Activated T-helper 17 cell treated with anti-CD3 and anti-CD28 coated beads, Interleukin-2, amount 50 U/mL, for 72 hours (primary cell): ENCODE measurements at places on chromosomes 2 and 18.

DNA sequence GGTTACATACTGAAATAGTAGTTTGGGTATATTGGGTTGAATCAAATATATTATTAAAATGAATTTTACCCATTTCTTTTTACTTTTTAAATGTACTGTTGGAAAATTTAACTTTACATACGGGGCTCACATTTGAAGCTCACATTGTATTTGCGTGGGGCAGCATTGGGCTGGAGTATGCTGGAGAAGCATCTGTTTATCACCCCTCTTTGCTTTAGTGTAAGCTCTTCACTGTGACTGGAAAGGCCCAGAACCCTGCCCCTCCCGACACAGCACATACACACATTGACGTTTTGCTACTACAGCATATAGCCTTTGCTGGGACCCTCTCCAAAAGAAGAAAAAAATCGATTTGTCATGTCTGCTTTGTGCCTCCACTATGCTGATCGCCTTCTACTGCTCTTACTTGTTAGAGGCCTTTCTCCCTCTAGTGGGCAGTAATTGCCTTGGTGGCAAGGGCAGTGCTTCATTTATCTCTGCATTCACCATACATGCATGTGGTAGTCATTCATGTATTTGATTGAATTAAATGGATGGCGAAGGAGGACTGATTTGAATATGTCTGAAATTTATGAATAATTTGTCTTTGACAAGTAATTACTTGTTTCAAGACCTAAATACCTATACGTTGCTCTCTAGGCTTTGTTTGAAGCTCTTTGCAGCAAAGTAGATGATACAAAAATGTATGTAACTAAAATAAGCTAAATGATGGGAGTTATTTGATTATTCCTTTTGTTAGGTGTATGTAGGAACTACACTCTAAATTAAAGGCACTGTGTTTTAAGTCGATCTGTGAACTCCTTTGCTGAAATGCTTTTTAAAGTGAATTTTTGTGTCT is 37.4 kb downstream of the VAPA start:
- H3K4me1 ChIP-seq: no peaks in the 10 kb centered on the region
- H3K36me3 ChIP-seq: peaks cover 99% of the 10 kb centered on the region

DNA sequence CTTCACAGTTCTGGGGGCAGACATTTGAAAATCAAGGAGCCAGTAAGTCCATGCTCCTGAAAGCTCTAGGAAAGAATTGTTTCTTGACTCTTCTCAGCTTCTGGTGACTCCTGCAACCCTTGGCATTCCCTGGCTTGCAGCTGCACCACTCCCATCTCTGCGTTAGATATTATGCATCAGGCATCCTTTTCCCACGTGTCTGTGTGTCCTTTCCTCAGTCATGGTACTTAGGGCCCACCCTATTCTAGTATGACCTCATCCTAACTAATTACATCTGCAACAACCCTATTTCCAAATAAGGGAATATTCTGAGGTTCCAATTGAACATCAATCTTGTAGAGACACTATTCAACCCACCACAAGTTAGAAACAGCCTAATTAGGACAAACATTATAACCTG is 931.7 kb upstream of the CHAC2 start:
- H3K4me3 ChIP-seq: no peak overlapping the region
- no peaks in the 10 kb centered on the region for H3K27me3 ChIP-seq
- no peak overlapping the region for H3K27ac ChIP-seq
- no peak for ATAC-seq

GRCh38 chr2:176390276-176391147 is 121.3 kb downstream of the MTX2 start:
- no peaks in the 10 kb centered on the region for H3K4me1 ChIP-seq
- H3K27ac ChIP-seq: no peak overlapping the region
- peaks cover 29% of the 10 kb centered on the region for H3K27me3 ChIP-seq
- no peak for ATAC-seq
- H3K4me3 ChIP-seq: no peak overlapping the region
- H3K36me3 ChIP-seq: no peaks in the 10 kb centered on the region

DNA sequence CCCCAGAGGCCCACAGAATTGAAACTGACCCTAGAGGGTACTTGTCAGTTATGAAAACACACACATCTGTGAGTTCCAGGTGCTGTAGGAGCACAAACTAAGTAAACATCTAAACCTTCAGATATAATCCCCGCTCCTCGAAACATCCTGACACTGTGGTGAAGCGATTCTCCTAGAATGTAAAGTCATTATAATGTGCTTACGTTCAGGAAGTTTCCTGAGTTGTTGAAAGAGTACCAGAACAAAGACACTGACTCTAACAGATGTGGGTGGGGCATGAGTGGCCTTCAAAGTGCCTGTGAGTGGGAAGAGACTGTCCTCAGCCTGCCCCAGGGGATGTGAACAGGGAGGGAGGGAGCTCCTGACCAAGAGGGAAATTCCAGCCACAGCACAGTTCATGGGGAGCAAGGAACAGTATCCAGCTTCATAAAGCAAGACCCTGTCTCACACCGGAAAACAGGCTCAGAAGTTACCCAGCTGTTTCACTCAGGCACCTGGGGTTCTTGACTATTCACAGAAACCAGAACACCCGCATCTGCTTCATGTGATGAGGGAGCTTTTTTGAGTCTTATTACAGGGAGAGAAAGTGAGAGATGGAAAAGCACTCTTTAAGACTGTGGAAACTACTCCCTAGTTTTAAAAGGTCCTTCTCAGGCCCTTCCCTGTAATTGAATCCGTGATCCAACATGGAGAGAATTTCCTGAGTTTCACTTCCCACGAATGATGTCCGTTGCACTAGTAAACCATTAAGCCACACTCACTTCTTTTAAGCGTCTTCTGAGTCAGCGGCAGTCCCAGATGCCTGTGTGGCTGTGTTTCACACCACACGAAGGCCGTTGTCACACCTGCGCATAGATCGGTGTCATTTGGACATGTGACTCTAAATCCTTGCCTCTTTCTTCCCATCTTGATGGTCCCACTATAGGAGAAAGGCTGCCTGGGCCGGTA is 88.6 kb upstream of the EML6 start:
- H3K4me3 ChIP-seq: peak overlapping the region; percentile 76
- peak overlapping the region; percentile 90 for H3K27ac ChIP-seq
- peaks cover 85% of the 10 kb centered on the region for H3K36me3 ChIP-seq
- peaks cover 18% of the 10 kb centered on the region for H3K4me1 ChIP-seq
- ATAC-seq: peak; percentile 82

- H3K36me3 ChIP-seq: peaks cover 7% of the 10 kb centered on the region
- no peaks in the 10 kb centered on the region for H3K27me3 ChIP-seq
- no peak overlapping the region for H3K4me3 ChIP-seq
- no peak for ATAC-seq
- no peak overlapping the region for H3K27ac ChIP-seq
Observed at GRCh38 chr2:18662689-18663088, 73.3 kb upstream of the NT5C1B start.

GRCh38 chr2:1773883-1774282 is 29.6 kb upstream of the PXDN start:
- H3K27me3 ChIP-seq: peaks cover 3% of the 10 kb centered on the region
- no peaks in the 10 kb centered on the region for H3K36me3 ChIP-seq
- H3K27ac ChIP-seq: no peak overlapping the region
- H3K4me3 ChIP-seq: no peak overlapping the region
- no peak for ATAC-seq

GRCh38 chr2:239278361-239278760 is 122.5 kb downstream of the HDAC4 start:
- H3K4me1 ChIP-seq: peaks cover 27% of the 10 kb centered on the region
- H3K36me3 ChIP-seq: peaks cover 4% of the 10 kb centered on the region
- no peaks in the 10 kb centered on the region for H3K27me3 ChIP-seq
- no peak overlapping the region for H3K27ac ChIP-seq

DNA sequence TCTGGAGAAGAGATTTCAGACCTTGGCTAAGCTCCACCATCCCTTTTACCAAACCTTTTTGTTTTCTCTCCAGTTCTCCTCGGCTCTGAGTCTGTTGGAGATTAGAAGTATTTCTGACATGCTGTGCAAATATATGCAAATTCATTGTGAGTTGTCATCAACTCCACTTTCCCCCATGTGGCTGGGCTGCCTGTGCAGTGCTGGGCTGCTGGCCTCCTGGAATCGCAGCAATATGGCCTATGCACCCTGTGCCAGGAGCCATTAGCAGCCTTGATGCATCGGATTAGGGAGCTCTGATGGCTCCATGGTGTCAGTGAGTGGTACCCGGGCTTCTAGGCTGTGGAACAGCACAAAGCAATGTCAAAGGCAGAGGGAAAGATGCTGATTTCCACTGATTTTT is 80.0 kb downstream of the GPR39 start:
- no peak overlapping the region for H3K4me3 ChIP-seq
- no peak overlapping the region for H3K27ac ChIP-seq
- no peaks in the 10 kb centered on the region for H3K36me3 ChIP-seq
- ATAC-seq: no peak
- H3K4me1 ChIP-seq: no peaks in the 10 kb centered on the region
- H3K27me3 ChIP-seq: no peaks in the 10 kb centered on the region

- peaks cover 80% of the 10 kb centered on the region for H3K36me3 ChIP-seq
- H3K4me1 ChIP-seq: peaks cover 18% of the 10 kb centered on the region
- H3K27ac ChIP-seq: peak overlapping the region; percentile 88
- ATAC-seq: peak; percentile 87
- H3K27me3 ChIP-seq: no peaks in the 10 kb centered on the region
- peak overlapping the region; percentile 31 for H3K4me3 ChIP-seq
Observed at GRCh38 chr2:226873826-226874225, 38.0 kb downstream of the RHBDD1 start.

GRCh38 chr2:8462899-8463648 is 218.8 kb upstream of the ID2 start:
- H3K27ac ChIP-seq: peak overlapping the region; percentile 33
- H3K36me3 ChIP-seq: peaks cover 54% of the 10 kb centered on the region
- H3K27me3 ChIP-seq: no peaks in the 10 kb centered on the region
- no peak overlapping the region for H3K4me3 ChIP-seq
- ATAC-seq: no peak

GRCh38 chr18:23226930-23227725 is 91.8 kb downstream of the CABLES1 start:
- no peak overlapping the region for H3K4me3 ChIP-seq
- H3K4me1 ChIP-seq: peaks cover 19% of the 10 kb centered on the region
- no peak for ATAC-seq
- no peaks in the 10 kb centered on the region for H3K27me3 ChIP-seq
- H3K36me3 ChIP-seq: no peaks in the 10 kb centered on the region

DNA sequence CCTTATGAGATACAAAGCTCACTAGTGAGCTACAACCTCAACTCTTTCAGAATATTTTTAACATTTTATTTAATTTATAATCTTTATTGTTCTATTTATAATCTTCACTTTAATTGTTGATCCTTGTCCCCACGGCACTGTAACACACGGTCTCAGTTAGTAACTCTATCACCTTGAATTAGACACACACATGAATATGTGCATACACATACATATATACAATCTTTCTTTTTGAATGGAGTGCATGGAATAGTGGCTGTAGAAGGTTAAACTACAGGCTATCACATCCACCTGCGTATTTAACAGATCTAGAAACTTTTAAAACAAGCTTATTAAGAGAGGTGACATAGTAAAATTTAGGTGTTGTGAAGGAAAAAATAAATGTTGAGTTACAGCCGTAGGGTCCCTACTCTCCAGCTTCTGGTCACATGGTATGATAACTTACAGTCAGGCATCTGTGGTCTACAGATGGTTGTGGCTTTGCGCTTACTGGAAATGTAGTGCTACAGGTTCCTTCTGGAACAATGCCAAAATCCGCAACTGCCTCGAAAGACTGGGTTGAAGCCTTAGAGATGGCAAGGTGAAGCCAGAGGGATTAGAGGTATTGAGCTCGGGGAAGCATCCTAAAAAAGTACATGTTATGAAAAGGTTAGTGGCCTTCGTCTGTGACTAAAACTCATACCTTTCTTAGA is 1324.1 kb upstream of the SLC39A10 start:
- no peak overlapping the region for H3K4me3 ChIP-seq
- no peaks in the 10 kb centered on the region for H3K4me1 ChIP-seq
- H3K27ac ChIP-seq: no peak overlapping the region
- no peaks in the 10 kb centered on the region for H3K27me3 ChIP-seq
- ATAC-seq: no peak

DNA sequence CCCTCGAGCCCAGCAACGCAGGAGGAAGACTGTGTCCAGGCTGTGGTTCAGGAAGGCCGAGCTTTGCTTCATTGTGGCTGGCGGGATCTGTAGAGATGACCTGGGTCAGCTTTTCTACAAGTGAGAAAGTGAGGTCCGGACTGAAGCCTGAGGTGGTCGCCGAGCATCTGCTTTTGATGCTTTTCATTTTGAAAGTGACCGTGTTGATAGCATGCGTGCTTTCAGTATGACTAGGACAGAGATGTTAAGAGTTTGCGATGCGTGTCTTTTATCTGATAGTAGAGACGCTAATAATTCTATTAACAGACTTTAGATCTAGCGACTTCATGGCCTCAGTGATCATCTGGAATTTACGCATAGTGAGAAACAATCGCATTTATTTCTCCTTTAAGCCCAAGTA is 28.1 kb downstream of the CTDP1 start:
- no peaks in the 10 kb centered on the region for H3K27me3 ChIP-seq
- H3K4me1 ChIP-seq: peaks cover 14% of the 10 kb centered on the region
- no peak overlapping the region for H3K27ac ChIP-seq
- peaks cover 100% of the 10 kb centered on the region for H3K36me3 ChIP-seq
- ATAC-seq: no peak

DNA sequence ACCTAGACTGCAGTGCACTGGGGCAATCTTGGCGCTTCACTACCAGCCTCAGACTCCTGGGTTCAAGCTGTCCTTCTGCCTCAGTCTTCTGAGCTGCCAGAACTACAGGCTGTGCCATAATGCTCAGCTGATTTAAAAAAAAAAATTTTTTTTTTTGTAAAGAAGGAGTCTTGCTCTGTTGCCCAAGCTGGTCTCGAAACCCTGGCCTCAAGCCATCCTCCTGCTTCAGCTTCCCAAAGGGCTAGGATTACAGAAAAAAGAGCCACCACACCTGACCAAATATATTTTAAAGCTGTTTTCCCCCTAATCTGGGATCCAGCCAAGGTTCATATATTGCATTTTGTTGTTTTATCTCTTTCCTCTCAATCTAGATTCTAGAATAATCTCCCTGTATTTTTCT is 82.2 kb downstream of the RAB31 start:
- no peaks in the 10 kb centered on the region for H3K4me1 ChIP-seq
- no peak overlapping the region for H3K4me3 ChIP-seq
- peaks cover 26% of the 10 kb centered on the region for H3K27me3 ChIP-seq
- no peaks in the 10 kb centered on the region for H3K36me3 ChIP-seq
